Activated CD8-positive, alpha-beta memory T cell treated with anti-CD3 and anti-CD28 coated beads, Interleukin-2, amount 50 U/mL, for 4 hours (primary cell): ENCODE measurements at places on chromosomes 11 and 22.
A peak's percentile ranks its signal among the peaks of the same experiment; 100 is the strongest.

GRCh38 chr11:120391292-120391691 is 55.1 kb downstream of the ARHGEF12 start:
- DNase-seq, result no peak

DNA sequence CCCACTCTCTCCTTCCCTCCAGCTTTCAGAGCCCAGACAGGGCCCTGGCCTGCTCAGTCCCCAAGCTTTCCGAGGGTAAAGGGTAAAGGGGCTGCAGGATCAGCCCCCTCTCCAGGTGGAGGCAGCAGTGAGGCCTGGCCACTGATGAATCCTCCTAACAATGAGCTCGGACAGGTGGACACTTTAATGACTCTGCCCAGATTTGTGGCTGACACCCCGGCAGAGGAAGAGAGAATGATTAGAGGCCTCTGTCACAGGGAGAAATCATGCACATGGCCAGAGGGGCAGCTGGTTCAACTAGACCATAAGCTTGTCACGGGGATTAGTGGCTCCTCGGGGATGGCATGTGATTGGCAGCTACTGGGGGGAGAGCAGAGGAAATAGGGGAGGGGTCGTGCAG is 587.5 kb upstream of the B3GAT1 start:
- DNase-seq, result no peak

- DNase-seq, result no peak
Observed at GRCh38 chr11:19680829-19681368, 31.7 kb upstream of the NAV2 start.

DNA sequence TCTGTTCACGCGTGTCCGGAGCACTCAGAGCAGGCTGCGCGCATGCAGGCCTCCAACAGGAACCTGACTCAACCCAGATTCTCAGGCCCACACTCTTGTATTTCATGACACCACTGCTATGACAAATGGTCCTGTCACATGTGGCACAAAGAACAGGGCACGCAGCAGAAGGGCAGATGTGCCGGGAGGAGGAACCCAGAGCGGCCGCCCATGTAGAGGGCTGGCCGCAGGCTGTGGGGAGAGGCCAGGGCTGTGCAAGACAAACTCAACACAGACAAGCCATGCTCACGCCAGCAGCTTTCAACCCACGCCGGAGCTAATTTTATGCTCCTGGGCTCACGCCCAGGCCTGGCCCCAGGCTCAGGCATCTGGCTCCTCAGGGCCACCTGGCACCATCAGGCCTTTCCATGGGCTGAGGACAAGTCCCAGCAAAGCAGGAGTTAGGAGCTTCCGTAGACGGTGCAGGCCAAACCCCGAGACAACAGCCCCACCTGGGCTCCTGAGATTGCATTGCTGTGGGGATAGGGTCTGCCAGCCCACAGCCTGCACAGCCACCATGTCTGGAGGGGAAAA is 40.0 kb downstream of the DUSP8 start:
- DNase-seq, result no peak

- no peak for DNase-seq
Observed at GRCh38 chr11:71355281-71355680, 92.9 kb downstream of the DHCR7 start.

GRCh38 chr11:112453601-112454577 is 193.2 kb upstream of the PLET1 start:
- peak; percentile 40 for DNase-seq

GRCh38 chr11:16363706-16364105 is 7.4 kb upstream of the SOX6 start:
- DNase-seq, result no peak

GRCh38 chr11:92122561-92122960 is 102.1 kb upstream of the FAT3 start:
- no peak for DNase-seq

DNA sequence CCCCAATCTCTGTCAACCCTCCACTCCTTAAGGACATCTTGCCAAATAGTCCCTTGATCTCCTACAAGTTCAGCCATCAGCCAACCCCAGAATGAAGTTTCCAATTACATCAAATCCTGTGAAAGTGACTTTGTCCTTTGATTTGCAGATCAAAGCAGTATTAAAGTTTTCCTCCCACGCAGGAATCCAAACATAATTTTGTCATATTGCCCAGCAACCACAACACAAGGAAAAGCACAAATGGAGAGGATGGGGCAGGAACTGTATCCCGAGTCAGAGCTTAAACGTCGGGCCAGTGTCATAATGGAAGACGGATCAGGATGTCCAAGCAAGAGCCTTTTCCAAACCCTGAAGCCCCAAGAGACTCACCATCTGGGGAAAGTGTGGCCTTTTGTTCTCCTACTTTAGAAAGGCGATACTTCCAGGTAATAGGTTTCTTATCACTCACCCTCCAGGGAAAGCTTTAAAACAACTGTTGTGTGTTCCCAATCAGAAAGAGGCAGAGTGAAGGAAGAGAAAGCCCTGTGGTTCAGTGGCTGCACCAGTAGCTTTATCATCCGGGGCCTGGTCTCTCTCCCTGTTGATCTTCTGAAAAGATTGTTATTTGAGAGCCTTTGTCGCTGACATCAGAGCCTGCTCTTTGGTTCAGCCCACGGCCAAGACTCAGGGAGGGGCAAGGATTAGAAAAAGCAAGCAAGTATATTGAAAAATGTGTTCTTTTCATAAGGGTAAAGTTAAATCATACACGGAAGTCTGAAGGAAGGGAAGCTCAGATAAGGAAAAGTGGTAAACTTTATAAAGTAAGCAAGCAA is 41.7 kb downstream of the EXPH5 start:
- no peak for DNase-seq

GRCh38 chr11:24624432-24624831 is 127.6 kb downstream of the LUZP2 start:
- no peak for DNase-seq

- DNase-seq, result no peak
Observed at GRCh38 chr11:78380615-78381051, 37.0 kb downstream of the GAB2 start.

GRCh38 chr11:119481667-119482400 is 58.9 kb upstream of the THY1 start:
- no peak for DNase-seq

DNA sequence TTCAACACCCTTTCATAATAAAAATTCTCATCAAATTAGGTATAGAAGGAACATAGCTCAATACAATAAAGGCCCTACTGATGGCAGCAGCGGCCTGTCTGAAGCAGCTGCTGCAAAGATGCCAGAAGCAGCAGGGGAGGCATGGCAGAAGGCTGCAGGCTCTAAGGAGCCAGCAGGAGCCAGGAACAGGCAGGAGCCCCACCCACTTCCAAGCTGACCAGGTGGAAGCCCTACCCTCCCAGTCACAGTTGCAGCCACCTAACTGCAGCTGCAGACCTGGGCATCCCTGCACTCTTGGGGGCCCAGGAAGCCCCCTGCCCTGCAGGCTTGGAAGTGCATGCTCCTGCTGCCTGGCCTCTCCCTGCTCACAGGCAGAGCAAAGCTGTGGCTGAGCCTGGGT is 18.2 kb upstream of the OR6A2 start:
- DNase-seq, result no peak

- peak; percentile 76 for DNase-seq
Observed at GRCh38 chr11:46315033-46315738, 32.1 kb upstream of the DGKZ start.

DNA sequence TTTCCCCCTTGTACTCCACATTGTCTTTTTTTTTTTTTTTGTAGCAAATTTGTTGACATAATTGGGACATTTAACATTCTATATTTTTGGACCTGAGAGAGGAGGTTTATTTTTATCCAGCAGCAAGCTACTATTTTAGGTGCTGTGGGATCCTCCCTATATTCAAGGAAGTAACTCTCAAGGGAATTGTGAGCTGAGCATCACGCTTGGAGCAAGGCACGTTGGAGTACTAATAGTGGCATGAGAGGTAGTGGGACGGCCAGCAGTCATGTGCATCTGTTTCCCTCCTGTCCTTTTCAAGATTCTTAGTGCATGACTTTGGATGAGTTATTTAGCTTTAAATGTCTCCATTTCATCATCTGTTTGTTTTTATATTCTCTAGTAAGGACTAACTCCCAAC is 52.3 kb downstream of the EXT2 start:
- DNase-seq, result no peak

- DNase-seq, result peak; percentile 36
Observed at GRCh38 chr11:62370743-62371440, 33.6 kb downstream of the ASRGL1 start.

DNA sequence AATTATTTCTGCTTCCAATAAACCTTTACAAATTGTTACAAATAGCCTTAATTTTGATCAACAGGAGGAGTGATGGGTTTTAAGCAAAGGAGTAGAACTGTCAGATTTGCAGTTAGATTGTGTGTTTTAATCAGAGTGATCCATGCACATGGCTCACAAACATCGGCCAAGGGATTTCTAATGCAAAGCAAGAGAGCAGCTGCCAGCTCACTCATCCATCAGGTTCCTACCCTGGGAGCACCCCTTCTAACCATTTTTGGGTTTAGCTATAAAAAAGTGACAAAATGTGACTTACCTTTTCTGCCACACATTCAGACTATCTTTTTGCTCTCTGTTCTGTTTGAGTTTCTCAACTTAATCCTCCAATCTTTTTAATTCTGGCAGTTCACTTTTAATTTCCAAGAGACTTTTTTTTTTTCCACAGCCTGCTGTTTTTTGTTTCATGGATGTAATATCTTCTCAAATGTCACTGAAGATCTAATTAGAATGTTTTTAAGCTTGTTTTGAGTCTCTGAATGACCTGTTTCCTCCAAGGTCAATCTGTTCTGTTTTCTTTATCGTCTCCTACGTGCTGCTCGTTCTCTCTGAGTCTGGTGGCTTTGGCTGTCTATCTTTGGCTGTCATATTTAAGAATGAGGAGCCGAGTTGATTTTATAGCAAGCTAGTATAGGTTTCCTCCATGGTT is 6.0 kb downstream of the IZUMO1R start:
- DNase-seq, result no peak

- DNase-seq, result no peak
Observed at GRCh38 chr11:60919320-60919719, 4.9 kb upstream of the TMEM132A start.

DNA sequence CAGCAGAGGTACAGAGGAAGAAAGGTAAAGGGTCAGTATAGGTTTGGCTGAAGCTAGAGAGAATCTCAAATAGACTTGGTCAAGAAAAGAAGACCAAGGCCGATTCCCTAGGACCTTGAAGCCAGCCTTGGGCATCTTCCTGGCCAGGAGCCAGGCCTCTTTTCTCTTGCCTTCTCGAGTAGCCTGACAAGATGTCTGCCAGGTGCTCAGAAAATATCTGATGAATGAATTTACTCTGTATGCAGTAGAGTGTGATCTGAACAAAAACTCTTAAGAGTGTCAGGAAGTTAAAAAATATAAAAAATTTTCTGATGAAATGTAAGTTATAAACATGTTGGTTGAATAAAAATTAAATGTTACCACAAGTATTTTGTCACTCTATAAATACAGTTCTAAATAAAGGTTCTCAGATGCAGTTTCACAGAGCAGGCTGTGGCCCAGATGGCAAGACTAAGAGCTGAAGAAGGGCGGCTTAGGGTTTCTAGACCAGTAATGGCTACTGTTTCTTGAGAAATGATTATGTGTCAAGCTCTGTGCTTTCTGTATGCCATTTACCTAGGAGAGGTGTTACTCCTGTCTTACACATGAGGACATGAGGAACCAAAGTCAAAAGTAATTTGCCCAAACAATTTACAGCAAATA is 98.1 kb downstream of the ATXN10 start:
- DNase-seq, result no peak

DNA sequence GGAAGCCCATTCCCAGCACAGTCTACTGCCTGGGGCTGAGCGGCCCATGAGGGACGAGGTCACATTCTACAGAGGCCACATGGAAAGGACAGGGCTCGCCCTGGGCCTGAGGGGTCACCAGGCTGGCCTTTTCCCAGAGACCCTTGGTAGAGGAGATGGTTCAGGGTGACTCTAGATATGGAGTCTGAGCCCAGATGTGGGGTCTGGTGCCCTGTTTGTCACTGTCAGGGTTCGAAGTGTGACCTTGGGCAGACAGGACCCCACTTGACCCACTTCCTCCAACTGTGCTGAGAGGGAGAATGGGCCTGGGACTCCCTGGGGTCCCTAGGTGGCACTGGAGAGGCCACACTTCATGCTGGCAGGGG is 81.0 kb downstream of the MYEOV start:
- DNase-seq, result no peak

- no peak for DNase-seq
Observed at GRCh38 chr22:38109371-38110001, 998 bp downstream of the BAIAP2L2 start.

DNA sequence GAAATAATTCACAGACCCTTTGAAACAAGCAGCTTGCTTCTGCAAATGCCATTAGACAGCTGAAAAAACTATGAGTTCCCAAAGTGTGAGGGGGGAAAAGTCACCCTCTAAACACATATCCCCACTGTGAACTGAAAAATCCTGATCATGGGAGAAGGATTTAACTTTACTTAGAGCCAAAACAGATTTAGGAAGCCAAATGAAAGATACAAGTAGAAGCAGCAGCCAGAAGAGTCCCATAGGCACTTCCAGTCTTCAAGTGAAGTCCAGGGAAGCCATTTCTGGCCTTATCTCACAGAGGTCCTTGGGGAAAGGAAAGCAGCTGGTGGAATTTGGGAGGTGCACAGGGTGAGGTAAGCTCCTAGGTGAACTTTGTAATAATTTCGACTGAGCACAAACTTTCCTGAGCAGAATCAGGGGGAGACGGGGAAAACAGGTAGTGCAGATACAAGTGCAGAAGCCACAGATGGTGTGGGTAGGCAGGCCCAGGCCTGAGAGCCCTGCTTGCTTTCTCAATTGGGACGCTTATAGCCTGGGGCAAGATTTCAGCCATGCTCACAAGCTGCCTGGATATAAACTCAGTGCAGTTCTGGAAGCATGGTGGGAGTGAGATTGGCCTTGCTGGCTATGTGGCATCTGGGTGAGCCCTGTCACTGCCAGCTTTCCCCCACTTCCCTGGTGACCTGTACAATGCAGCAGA is 44.8 kb downstream of the GAS2 start:
- DNase-seq, result no peak

GRCh38 chr22:26450453-26451185 is 21.6 kb downstream of the ASPHD2 start:
- no peak for DNase-seq

DNA sequence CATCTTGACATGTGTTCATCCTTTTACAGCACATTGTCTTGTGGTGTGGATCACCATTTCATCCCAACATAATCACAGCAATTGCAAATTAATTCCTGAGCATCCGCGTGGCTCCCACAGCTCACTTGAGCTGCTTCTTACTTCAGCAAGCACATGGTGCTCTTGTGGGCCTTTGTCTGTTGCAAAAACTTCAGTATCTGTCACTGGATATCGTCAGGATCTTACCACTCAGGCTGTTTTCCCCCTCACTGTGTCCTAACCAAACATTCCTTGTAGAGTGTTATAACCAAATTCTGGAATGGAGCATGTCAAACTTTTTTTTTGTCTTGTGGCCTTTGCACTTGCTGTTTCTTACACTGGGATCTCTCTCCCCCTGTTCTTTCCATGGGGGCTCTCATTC is 683.1 kb upstream of the ARHGAP42 start:
- no peak for DNase-seq

GRCh38 chr11:128882451-128882850 is 8.7 kb upstream of the KCNJ5 start:
- no peak for DNase-seq

- DNase-seq, result no peak
Observed at GRCh38 chr11:101511065-101511464, 72.7 kb downstream of the TRPC6 start.

GRCh38 chr11:94780432-94780831 is 12.3 kb downstream of the AMOTL1 start:
- DNase-seq, result no peak
